H9 (cell line): ENCODE measurements at places on chromosomes 13 and 19.

GRCh38 chr19:3176715-3177501 is 1.7 kb upstream of the S1PR4 start:
- peak; percentile 29 for DNase-seq

GRCh38 chr13:110414931-110415330 is 107.8 kb downstream of the COL4A2 start:
- DNase-seq: no peak

- peak; percentile 51 for DNase-seq
These were observed 5.9 kb downstream of the RAB8A start for GRCh38 chr19:16117594-16118033.

- no peak for DNase-seq
These were observed 11.1 kb downstream of the GRAMD1A start for GRCh38 chr19:35011091-35011689.

GRCh38 chr19:2331601-2332246 is 3.2 kb downstream of the SPPL2B start:
- DNase-seq: no peak

- no peak for DNase-seq
These were observed 139.2 kb downstream of the TNFSF13B start for GRCh38 chr13:108408672-108409071.
